NCI-H2029 treated with DMSO at 0.1 percent for 48 hours (cell line): ENCODE measurements at places on chromosomes 5 and 9.
A peak's percentile ranks its signal among the peaks of the same experiment; 100 is the strongest.

DNA sequence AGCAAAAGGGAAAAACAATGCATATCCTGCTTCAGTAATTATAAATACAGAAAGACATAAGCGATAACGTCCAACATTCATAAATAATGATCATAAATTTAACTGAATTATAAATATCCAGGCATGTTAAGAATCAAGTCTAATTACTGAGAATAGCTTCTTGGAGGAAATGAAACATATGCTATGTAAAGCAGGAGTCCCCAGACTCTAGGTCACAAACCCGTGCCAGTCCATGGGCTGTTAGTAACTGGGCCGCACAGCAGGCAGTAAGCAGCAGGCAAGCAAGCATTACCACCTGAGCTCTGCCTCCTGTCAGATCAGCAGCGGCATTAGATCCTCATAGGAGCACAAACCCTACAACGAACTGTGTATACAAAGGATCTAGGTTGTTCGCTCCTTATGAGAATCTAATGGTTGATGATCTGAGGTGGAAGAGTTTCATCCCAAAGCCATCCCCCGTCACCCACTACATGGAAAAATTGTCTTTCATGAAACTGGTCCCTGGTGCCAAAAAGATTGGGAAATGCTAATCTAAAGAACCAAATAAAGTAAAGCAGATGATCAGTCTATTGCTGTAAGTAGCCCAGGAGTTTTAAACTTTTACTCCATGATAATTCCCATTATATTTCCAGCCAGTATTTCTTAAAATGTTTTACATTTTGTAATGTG, 50.4 kb downstream of the CERT1 start:
- DNase-seq, result no peak

DNA sequence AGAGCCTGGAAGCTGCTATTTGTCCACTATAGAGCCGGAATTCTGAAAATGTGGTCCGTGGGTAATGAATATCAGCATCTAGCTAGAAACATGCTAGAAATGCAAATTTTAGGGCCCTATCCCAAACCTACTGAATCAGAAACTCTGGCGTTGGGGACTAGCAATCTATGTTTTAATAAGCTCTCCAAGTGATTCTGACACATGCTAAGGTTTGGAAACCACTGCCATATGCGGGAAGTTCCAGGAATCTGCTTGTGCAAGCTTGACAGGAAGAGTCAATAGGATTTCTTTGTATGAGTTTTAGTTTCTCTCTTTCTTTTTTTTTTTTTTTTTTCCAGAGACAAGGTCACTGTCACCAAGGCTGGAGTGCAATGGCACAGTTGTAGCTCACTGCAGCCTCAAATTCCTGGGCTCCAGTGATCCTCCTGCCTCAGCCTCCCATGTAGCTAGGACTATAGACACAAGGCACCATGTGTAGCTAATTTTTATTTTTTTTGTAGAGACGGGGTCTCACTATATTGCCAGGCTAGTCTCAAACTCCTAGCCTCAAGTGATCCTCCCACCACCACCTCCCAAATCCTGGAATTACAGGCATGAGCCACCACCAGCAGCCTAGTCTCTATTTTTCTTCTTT, 26.4 kb upstream of the CARNMT1 start:
- DNase-seq, result no peak

- no peak for DNase-seq
These were observed 6.2 kb downstream of the IRF1 start for GRCh38 chr5:132484391-132484725.

GRCh38 chr9:87678650-87679355, 47.1 kb upstream of the CTSL start:
- DNase-seq, result peak; percentile 25

GRCh38 chr5:124744170-124744971, 2.1 kb downstream of the ZNF608 start:
- no peak for DNase-seq

- peak; percentile 24 for DNase-seq
These were observed 129.8 kb downstream of the SLC12A2 start for GRCh38 chr5:128213340-128213739.

- no peak for DNase-seq
These were observed 131.7 kb downstream of the UNC13B start for GRCh38 chr9:35293376-35293964.

- DNase-seq, result no peak
These were observed 18.2 kb upstream of the ESM1 start for GRCh38 chr5:55003432-55004065.

DNA sequence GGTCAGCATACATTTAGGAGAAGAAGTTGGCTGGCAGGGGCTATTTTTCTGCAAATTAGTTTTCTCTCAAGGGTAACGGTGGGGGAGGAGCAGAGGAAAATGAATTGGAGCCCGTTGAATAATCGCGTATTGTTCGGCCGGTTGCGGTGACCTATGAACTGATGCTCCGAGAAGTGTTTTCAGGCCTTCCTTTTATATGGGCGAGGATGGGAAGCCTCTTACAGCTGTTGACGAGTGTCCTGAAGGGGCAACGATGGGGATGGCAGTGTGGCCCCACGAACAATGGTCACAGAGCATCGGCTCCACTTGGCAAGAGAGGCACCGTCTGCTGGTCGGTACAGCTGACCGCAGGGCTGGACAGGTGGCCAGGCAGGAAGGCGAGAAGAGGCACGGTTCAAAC, 400.7 kb downstream of the ZSWIM6 start:
- DNase-seq, result no peak

- no peak for DNase-seq
These were observed 153.9 kb downstream of the FSTL4 start for GRCh38 chr5:133458435-133458834.

GRCh38 chr5:3179220-3179619, 416.4 kb upstream of the IRX1 start:
- no peak for DNase-seq

DNA sequence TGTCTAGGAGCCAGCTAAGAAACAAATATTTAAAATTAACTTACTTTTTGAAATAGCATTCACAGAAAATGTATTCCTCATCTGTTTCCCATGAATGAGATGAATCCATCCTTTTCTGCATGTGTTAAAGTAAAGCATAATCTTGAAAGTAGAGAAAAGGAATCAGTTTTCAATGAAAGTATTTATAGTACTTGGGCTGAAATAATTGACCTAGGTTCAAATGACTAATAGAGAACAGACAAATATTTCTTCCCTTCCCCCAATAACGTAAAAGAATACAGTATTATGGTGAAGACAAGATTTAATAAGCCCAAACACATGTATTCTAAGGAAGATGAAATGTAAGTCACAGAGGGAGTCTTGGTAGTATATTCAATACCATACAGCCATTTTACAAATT, 403.5 kb downstream of the ZNF608 start:
- DNase-seq, result no peak

- DNase-seq, result no peak
These were observed 42.3 kb downstream of the IPPK start for GRCh38 chr9:92627651-92628050.

DNA sequence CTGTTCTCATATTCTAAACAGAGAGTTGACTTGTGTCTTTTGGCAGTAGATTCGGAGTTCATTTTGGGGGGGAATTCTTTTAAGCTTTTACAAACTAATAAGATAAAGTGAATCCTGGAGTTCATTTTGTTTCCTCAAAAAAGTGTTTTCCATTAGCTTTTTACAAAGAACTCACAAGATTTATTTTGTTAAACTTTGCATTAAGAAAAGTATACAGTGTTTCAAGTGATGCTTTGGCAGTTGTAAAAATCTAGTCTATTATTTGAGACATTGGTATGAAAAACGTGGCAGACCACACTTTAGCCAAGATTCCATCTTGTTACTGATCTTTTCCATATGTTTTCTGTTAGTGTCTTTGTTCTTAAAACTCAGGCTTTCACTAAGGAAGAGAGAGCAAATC, 1.2 kb upstream of the OMD start:
- no peak for DNase-seq

GRCh38 chr5:120463991-120464626, at the start of gene PRR16:
TSS of gene PRR16 (plus strand) at chr5:120464300.
- DNase-seq, result no peak

- no peak for DNase-seq
These were observed 2403.4 kb upstream of the ACO1 start for GRCh38 chr9:29981013-29981412.

DNA sequence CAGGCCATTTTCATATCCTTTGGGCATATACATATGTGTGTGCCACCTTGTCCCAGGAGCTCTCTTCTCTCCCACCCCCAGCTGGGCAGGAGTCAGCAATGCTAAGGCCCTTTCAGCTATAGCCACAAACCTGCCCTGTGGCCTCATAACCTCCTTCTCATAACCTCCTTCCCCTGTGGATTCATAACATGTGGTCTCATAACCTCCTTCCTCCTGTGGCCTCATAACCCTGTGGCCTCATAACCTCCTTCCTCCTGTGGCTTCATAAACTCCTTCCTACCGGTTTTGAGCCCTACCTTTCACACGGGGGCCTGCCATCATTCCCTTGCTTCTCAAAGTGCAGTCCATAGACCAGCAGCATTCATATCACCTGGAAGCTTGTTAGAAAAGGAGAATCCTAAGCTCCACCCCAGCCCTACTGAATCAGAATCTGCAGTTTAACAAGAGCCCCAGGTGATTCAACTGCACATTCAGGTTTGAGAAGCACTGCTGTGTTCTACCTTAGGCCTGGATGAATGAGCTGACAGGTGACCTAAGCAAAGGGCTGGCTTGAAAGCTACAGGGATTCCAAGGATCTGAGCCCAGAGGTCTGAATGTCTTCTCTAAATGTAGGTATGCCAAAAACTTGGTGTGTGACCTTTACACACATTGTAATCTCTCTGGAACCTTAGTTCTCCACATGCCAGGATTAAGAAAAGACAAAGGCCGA, 41.9 kb upstream of the PLPP6 start:
- DNase-seq, result no peak

DNA sequence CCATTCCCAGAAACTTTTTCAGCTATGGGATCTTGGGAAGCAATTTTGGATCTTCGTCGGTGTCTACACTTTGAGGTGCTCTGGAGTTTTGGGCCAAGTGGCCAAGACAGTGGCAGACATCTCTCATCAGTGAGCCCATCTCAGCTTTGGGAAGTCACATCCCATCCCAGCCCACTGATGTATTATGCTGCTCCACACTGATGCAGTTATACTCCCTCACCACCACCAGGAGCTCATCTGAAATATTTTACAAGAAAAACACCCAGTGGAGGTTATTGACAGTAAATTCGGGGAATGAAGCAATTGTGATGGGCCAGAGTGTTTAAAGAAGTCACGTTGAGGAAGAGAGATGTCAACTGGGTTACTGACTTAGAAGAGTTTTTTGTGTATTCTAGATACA, 378.0 kb downstream of the KDM4C start:
- no peak for DNase-seq

DNA sequence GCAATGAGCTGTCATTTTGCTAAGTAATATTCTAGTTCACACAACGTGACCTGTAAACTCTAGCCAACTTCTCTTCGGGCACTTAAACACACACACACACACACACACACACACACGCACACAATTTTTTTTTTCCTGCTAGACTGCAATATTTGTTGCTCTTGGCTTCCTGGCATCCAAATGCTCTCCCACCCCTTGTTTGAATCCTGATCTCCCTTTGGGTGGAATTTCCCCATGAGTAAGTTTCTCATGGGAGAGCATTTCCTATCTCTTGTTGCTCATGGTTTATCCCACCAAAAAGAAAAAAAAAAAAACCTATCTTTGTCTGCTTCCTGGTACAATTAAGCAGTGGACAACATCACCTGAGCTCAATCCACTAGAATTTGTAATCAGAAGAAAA, 54.7 kb upstream of the TSLP start:
- DNase-seq, result no peak

- DNase-seq, result no peak
These were observed 201.2 kb downstream of the TARS1 start for GRCh38 chr5:33641744-33642505.

- DNase-seq, result no peak
These were observed 45.9 kb upstream of the RPL26L1 start for GRCh38 chr5:172913117-172913850.

DNA sequence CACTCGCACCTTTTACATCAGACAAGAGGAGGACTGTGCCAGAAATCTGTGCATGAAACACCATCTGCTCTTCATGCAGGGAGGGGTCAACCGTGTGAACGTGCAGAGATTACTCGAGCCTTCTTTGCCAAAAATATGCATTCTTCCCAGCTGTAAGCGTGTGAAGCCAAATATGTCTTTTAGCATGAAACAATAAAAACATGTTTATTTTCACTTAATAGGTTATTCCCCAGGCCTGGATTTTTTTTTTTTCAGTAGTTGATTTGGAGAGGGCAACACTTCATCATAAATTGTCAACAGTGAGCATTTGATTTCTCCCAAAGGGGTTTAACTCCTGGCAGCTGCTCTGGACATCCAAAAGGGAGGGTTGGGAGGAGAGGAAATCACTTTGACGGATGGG, 23.8 kb downstream of the PLAC8L1 start:
- no peak for DNase-seq

DNA sequence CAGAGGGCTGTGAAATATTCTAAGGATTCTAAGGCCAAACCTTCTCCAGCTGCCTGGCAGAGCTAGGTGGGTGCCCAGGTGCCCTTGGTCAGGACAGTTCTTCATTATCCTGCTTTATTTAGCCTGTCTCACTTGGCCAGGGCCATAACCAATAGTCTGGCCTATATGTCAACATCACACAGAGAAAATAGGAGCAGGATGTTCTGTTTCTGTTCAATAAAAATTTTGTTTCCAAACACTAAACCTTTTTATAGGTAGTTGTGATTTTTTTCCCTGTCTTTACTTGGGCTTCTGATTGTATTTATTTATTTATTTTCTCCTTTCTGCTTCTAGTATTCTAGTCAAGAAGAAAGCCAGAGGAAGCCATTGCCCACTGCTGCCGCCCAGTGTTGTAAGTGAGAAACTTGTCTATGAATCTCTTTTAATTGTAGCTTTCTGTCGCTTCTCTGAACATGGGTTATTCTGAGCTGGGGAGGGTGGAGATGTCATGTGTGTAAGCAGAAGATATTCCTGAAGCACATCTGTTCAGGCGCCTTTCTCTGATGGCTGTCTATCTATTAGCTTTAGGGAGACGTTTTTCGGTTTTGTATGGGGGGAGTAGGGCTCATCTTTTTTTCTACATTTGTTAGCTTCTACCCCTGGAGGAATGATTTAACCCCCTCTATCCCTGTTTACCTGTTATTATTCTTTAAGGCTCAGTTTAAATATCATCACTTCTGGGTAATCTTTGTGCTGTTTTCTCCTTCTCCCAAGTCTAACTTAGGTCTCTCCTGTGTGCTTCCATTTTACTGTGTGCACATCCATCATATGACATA, 97.1 kb downstream of the UNC13B start:
- peak; percentile 76 for DNase-seq

GRCh38 chr5:109681763-109682162, 8.0 kb upstream of the MAN2A1 start:
- DNase-seq, result no peak

GRCh38 chr5:91119981-91120850, 262.9 kb downstream of the ARRDC3 start:
- no peak for DNase-seq

- no peak for DNase-seq
These were observed 265.6 kb downstream of the TUSC1 start for GRCh38 chr9:25412646-25413045.

- no peak for DNase-seq
These were observed 6.3 kb downstream of the PRR7 start for GRCh38 chr5:177452688-177453638.

- no peak for DNase-seq
These were observed 545.4 kb downstream of the CDH9 start for GRCh38 chr5:26492906-26493459.

- no peak for DNase-seq
These were observed 2.1 kb upstream of the MARCHF6 start for GRCh38 chr5:10351199-10351905.
